DMS 273 treated with DMSO at 0.1 percent for 48 hours (cell line): ENCODE measurements at places on chromosomes 6 and 20.
A peak's percentile ranks its signal among the peaks of the same experiment; 100 is the strongest.

GRCh38 chr6:170068496-170068895 lies 222.4 kb downstream of the DLL1 start:
- DNase-seq, result no peak

- no peak for DNase-seq
These were observed 95.3 kb downstream of the TAF4 start for GRCh38 chr20:61970357-61970756.

DNA sequence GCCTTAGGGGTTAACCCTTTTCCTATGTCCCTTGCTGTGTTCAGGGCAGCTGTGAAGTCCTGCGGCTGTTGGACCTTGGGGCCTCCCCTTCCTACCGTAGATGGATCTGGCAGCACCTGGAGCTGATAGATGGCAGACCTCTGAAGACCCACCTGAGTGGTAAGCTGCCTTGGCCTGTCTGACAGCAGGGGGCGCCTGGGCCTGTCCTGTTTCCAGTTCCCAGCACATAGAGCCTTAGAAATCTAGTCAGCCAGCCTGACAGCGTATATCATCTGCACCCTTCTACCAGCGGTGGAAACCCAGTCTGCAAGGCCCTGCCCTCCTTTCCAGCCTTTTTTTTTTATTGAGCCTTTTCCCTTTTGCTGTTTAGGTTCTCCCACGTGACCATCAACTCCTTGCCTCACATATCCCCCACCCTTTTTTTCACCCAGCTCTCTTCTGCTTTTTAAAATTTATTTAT lies 26.6 kb downstream of the CNBD2 start:
- DNase-seq, result peak; percentile 69

GRCh38 chr6:167647737-167648470 lies 178.8 kb upstream of the AFDN start:
- DNase-seq, result no peak

- no peak for DNase-seq
These were observed 38.8 kb downstream of the C6orf52 start for GRCh38 chr6:10655508-10656055.

GRCh38 chr20:62768234-62768546 lies 28.1 kb upstream of the MRGBP start:
- no peak for DNase-seq

- DNase-seq, result no peak
These were observed 33.1 kb downstream of the CDS2 start for GRCh38 chr20:5159928-5160327.

DNA sequence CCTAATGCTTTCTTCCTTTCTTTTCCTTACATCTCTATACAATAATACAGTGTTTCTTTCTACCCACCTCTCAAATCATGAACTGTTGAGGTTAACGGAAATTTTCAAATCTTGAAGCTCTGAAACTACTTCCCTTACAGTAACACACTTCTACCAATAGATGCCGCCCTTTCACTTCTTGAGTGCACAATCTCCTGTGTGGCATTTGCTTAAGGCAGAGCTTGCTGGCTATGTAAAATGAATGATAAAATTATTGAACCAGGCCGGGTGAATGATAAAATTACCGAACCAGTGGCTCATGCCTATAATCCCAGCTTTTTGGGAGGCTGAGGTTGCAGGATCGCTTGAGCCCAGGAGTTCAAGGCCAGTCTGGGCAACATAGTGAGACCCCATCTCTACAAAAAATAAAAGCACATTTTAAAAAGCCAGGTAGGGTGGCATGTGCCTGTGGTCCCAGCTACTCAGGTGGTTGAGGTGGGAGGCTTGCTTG lies 56.8 kb downstream of the KCNS1 start:
- peak; percentile 24 for DNase-seq

DNA sequence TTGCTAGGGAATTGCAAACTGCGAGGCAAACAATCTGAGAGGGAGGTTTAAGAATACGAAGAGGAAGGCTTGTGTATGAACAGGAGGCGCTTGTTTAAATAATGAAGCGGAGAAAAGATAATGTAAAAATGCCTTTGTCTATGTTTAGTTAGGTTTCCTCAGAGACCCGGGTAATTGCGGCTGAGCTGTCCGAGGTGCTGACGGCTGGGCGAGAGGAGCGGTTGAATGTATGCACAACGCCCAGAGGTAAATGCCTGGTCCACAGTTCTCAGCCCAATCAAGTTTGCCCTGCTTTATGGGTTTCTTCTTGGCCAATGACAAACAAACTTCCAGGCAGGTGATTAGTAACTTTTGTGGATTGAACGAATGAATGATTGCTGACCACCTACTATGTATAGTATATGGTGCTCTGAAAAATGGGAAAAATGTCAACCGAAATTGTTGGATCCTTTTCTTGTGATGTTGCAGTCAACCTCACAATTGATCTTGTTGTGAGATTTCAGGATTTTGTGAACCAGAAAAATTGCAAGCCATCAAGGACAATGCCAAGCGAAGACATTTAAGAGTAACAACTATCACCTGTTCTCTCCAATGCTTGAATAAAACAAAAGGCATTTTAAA lies 38.3 kb upstream of the SLC32A1 start:
- no peak for DNase-seq
